ENCODE measurements at places on chromosomes 4 and X.

DNA sequence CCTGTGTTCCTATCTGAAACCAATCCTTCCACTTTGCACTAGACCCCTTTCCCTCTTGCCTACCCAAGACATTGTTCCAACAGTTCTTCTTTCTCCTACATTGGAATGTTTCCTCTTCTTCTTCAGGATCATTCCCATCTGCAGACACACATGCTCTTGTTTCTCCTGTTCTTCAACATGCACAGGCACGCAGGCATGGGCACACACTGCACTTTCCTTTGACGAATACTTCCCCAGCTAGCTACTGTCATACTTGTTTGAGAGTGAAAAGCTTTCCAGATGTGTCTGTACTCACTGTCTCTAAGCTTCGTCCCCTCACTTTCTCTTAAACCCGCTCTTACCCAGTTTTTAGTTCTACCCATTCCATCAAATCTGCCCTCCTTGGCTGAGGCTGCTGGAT, 31.8 kb upstream of the ERVMER34-1 start:
- DNase-seq, result no peak

- DNase-seq, result no peak
These were observed 72.3 kb upstream of the ADGRG2 start for GRCh38 chrX:19194285-19195242.

- no peak for DNase-seq
These were observed 113.8 kb downstream of the ANAPC10 start for GRCh38 chr4:144984241-144984640.

DNA sequence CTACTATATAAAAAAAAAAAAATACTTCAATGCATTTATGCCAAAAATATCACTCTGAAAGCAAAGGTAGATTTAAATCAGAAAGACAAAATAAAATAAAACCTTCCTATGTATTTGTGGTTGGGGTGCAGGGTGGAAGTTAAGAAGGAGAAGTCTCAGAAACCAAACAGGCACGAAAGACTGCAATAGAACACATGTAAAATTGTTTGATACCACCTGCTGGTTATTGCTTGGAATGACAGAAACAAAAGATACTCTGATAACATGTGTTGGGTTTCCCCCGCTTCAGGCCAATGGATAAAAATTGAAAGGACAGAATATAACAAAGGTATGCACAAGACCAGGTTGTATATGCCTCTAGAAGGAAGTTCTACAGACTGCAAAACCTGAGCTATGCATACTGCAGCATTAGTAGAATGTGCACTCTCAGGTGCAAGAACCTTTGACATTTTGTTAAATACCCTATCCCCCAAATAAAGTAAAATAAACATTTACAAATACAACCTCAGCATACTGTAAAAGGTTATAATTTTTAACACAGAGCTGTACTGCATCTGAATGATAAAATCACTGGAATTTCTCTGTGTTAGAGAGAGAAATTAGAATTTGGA, 118.8 kb downstream of the GABRA2 start:
- peak; percentile 9 for DNase-seq

DNA sequence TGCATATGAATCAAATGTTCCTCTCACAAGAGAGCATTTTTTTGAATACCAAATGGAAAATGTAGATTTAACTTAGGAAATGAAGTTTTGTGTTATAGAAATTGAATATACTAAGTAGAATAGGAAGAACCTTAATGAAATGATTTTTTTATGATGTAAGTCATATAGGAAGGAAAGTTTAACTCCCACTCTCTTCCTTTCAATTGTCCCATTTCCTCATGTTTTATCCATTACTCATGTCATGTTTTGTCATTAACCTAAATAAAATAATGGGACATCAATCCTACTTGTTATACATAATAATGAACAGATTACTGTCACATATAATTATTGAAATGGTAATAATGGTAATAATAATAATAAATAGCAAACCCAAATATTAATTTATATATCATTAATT, 22.7 kb upstream of the SRD5A3 start:
- no peak for DNase-seq

- DNase-seq, result peak; percentile 95
These were observed at the start of gene RUFY3 for GRCh38 chr4:70721747-70722146. RUFY3 (plus strand) TSS chr4:70721964; CDS start chr4:70722574, 610 bp downstream.

DNA sequence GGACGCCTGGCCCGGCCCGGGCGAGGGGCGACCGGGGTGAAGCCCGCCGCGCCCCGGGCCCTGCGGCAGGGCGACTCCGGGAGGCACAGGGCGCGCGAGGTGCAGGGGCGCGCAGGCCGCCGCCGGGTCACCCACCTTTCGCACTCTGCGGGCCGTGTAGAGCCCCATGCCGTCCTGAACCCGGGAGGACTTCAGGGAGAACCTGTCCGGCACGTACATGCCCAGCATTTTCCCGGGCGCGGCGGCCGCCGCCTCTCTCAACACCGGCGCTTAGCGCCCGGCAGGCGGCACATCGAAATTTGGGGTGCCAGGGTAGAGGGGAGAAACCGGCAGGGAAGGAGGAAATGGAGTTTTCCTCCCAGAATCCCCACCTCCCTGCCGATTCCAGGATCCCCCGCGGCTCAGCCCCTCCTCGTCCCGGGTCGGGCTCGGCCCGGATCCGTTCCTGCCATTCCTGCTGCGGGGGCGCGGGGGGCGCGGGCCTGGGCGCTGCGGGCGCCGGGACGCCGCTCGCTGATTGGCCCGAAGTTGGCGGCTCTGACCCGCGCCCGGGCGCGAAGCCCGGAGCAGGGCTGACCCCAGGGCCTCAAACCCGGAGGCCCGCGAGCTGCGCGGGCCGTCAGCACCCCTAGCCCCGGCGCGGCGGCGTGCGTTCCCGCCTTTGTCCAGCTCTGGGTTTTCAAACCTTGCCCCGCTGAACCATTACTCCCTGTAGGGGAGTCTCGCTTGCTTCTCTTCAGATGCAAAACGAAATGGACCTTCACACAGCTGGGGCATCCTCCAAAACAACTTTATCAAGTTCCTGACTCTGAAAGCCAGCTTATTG, at the start of gene PRDM5:
PRDM5 (minus strand) TSS at position 346 of the 826 bp plus-strand sequence; CDS start at position 228, 118 bp downstream.
- peak; percentile 29 for DNase-seq

- no peak for DNase-seq
These were observed 67.8 kb downstream of the FAM133A start for GRCh38 chrX:93741811-93742210.

GRCh38 chrX:97322401-97322800, 438.7 kb downstream of the RPA4 start:
- DNase-seq, result no peak

DNA sequence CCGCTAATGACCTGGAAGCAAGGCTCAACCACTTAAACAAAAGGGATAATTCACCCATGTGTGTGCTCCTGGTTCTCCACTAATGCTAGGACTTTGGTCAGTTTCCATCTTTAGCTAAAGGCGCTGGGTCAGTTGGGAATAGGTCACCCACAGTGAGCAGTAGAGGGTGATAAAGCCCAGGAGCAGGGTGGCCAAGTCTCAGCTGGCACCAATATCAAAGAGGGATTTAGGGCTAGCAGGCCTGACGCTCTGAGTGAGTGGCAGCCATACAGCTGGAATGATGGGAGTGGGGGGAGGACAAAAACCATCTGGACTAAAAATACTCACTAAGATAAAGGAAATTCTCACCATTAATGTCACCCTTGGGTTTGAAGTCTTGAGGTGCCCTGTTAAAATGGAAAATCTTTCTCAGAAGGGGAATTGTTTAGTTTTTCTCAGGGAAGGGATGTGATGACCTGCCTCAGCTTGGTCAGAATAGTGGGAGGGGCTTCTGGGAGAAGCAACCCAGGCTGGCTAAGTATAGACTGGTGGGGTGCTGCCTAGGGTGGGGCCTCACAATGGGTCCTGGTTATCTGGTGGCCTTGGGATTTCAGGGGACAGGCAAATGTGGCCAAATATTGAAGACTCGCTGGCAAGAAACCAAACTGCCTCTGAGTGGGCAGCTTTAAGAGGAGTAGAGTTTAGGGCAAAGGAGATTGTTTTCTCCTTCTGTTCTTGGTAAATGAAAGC, 47.1 kb downstream of the TSC22D3 start:
- DNase-seq, result no peak

DNA sequence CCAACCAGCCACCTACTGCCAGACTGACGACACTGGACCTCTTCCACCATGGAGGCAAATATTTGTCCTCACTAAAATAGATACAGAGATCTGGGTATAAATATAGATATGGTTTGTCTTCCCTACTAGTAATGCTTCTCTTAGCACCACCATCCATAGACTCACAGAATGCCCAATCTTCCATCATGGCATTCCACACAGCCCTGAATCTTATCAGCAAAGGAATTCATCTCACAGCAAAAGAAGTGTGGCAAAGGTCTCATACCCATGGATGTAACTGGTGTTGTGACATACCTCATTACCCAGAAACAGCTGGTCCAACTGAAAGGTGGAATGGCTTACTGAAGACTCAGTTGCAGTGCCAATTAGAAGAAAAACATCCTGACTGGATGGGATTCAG, 47.2 kb upstream of the HS6ST2 start:
- no peak for DNase-seq

DNA sequence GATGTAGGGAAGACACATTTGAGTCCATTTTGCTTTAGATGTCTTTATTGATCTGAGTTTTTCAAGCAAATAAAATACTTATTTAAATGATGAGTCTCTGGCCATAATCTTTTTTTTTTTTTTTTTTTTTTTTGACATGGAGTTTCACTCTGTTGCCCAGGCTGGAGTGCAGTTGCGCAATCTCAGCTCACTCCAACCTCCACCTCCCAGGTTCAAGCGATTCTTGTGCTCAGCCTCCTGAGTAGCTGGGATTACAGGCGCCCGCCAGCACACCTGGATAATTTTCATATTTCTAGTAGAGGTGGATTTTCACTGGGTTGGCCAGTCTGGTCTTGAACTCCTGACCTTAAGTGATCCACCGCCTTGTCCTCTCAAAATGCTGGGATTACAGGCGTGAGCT, 194.5 kb upstream of the MAD2L1 start:
- DNase-seq, result no peak

DNA sequence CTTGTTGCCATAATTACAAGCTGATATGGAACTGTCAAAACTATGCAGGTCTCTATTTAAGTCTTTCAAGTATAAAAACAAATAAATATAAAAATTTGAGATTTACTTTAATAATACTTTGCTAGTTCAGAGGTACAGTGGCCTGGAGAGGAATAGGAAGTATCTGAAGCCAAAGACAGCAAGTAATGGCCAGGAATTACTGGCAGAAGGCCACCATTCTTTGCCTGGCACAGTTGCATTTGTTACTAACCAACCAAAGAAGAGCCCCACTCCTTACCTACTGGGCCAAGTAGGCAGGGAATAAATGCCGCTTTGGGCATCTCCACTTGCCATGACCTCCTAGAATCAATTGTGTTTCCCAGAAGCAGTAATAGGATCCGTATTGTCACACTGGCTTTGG, 13.8 kb upstream of the ADAMTS3 start:
- no peak for DNase-seq

DNA sequence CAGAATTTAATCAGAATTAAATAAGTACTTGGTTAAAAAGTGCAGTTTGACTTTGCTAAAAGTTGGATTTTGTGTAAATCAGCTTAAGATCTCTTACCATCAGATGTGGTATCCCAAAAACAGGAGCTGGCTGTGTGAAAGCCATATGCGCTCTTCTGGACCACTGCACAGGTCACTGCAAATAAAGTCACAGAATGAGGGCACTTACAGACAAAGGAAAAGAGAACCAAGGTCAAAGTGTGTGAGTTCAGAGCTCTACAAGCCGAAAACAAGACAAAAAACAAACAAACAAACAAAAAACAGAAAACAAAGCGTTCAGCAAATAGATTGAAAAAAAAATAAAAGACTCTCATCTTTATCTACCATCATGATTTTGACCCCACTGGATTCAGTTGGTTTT, 6.4 kb downstream of the DYNLT3 start:
- no peak for DNase-seq

GRCh38 chr4:60450054-60450453, 750.1 kb upstream of the ADGRL3 start:
- no peak for DNase-seq

- DNase-seq, result no peak
These were observed 34.0 kb upstream of the JADE1 start for GRCh38 chr4:128775477-128775876.

DNA sequence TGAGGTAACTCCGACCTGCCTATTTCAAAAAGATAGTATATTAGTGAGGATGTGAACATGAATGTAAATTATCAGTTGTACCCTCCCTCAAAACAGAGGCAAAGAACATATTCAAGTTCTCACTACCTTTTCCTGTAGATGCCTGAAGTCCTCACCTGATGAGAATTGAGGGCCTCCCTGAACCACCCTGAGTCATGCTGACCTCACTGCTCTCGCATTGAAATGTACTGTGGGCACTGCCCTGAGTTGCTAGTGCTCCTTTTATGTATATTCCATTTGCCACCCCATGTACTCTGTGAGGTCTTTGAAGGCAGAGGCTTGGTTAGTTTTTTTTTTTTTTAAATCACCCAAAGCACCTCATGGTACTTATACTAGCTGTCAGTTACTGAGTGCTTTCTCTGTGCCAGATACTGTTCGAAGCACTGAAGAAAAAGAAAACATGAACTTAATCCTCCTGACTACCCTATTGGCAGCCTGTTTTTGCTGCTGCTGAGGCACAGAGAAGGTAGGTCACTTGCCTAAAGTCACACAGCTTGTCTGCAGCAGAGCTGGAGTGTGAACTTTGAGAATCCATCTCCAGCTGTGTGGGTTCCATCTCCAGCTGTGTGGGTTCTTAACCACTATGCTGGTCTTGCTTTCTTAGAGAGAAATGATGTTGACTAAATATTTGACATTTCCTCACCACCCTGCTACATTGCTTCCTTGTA, 253.1 kb upstream of the GPC4 start:
- DNase-seq, result no peak

DNA sequence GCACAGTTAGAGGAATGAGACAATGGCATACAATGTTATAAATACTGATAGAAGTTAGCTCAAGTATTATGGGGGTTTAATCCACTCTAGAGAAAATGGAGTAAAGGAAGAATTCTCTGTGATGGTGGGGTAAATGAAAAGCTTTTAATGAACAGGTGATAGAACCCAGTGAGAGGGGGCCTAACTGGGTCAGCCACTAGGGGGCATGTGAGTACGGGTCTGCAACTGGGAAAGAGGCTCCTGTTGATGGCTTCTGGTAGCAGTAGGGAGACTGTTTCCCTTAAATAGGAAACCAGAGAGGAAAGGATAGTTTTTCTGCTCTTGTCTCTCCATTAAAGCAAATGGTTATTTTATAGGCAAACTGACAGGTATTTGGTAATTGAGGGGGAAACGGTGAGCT, 132.8 kb upstream of the GPR101 start:
- no peak for DNase-seq

- no peak for DNase-seq
These were observed 1053.0 kb upstream of the IGFBP7 start for GRCh38 chr4:58163156-58163555.

DNA sequence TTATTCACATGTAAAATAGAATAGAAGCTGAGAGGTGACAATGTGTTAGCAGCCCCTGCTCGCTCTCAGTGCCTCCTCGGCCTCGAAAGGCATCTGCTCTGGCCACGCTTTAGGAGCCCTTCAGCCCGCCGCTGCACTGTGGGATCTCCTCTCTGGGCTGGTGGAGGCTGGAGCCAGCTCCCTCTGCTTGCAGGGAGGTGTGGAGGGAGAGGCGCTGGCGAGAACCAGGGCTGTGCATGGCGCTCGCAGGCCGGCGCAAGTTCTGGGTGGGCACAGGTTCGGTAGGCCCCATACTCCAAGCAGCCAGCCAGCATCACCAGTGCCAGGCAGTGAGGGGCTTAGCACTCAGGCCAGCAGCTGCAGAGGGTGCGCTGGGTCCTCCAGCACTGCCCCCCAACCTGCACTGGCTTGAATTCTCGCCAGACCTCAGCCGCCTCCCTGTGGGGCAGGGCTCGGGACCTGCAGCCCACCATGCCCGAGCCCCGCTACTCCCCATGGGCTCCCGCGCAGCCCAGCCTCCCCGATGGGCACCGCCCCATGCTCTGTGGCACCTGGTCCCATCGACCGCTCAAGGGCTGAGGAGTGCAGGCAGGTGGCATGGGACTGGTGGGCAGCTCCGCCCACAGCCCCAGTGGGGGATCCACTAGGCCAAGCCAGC, 1346.7 kb upstream of the IGFBP7 start:
- DNase-seq, result no peak

Measured in globus pallidus (tissue), 1 donor.